ENCODE measurements at places on chromosomes 16 and 17.

GRCh38 chr17:74807925-74808324 lies 31.8 kb upstream of the NAT9 start:
- DNase-seq, result no peak

DNA sequence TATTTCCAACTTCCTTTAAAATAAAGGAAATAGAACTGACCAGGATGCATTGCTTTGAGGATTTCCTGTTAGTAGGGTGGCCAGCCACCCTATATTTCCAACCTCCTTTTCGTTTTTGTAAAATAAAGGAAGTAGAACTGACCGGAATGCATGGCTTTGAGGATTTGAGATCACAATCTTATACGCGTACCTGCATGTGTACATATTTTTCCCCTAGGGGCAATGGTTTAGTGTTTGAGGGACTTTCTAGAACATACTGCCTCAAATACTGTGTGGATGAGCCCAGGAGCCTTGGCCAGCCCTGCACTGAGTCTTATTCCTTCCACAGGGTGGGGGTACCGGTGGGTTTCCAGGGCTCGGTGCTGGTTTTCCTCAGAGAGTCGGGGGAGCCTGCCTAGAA lies 25.6 kb downstream of the MAPK8IP3 start:
- no peak for DNase-seq

GRCh38 chr16:84552135-84552534 lies 47.7 kb upstream of the MEAK7 start:
- no peak for DNase-seq

- no peak for DNase-seq
Measured at GRCh38 chr16:4212934-4213296, 29.0 kb downstream of the SRL start.

DNA sequence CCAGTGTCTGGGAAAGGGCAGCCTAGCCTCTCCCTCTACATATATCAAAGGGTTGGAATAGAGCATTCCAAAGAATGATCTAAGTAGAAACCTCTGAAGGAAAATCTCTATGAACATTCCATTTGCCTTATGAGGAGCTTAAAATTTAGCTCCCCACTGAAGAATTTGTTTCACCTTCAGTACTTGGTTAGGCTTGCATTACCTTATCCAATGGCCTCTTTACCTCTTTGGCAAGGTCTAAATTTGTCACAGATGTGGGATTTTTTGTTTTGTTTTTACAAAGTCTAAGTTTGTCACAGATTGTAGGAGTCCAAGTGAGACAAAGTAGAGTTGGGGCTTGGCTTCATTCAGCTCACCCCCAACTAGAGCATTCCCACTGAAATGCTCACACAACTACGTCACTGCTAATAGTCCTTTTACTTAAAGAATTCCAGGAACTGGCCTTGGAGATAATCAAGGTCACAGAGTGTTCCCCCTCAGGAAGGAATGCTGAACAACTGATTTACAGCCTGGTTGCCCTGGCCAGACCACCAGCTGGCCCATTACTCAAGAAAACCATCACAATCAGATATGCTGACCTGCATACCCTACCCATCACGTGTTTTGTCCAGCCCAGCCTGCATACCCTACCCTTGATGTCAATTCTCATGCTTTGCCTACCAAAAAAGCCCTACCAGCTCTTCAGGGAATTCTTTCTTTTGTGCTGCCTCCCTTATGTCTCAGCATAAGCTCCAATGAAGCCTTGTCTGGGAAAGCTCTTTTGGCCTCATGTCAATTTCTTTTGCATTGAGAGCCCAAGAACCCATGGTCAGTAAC lies 26.5 kb upstream of the PPM1D start:
- no peak for DNase-seq

DNA sequence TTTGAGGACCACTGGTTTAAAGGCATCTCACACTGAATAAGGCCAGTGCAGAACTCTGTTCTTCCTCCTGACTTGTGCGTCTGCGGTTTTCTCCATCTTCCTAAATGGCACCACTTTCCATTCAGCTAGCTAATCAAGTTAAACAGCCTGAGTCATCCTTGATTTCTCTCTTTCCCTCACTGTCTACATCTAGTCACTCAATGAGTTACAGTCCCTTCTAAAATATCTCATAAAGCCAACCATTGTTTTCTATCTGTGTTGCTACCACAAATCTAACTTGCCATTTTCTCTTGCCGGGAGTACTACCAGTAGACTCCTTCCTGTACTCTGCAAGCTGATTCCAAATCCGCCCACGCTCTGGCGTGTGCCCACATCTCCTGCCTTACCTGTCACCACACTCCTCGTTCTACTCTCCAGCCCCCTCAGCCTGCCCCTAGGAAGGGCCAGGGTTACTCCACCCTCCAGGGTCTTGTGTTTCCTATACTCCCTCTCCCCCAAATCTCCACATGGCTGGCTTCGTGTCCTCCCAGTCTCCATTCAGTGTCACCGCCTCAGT lies 324.5 kb downstream of the SNX29 start:
- DNase-seq, result no peak
